Activated CD8-positive, alpha-beta T cell treated with anti-CD3 and anti-CD28 coated beads for 36 hours (primary cell): ENCODE measurements at places on chromosomes 1 and 21. TPM values are rescaled to one million over a fixed set of nuclear protein-coding genes. Genes with fewer than 3 reads are reported as not detected.

DNA sequence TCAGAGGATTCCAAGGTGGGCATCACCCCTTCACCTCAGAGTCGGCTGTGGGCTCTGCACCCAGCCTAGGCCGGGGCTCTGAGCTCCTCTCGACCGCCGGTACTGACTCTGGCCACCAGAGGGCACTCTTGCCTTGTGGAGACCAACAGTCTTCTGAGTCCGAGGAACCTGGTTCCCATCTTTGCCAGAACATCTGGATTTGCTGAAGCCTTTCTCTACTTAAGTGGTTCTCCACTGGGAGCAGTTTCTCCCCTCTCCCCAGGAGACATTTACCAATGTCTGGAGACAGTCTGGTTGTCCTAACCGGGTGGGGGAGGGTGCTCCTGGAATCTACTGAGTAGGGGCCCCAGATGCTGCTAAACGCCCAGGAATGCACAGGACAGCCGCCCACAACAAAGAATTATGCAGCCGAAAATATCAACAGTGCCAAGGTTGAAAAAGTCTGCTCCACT is 9.4 kb downstream of the ETV3L start:
- H3K27me3 ChIP-seq: peaks cover 5% of the 10 kb centered on the region
- no peaks in the 10 kb centered on the region for H3K36me3 ChIP-seq
- H3K27ac ChIP-seq: no peak overlapping the region
- peak; percentile 93 for DNase-seq
- H3K4me3 ChIP-seq: no peak overlapping the region

The HMGCS2 gene
- total RNA-seq: not detected

GRCh38 chr1:154427173-154428139 is 22.3 kb downstream of the IL6R start:
- no peak for DNase-seq
- H3K36me3 ChIP-seq: peaks cover 3% of the 10 kb centered on the region
- H3K27ac ChIP-seq: no peak overlapping the region
- H3K4me3 ChIP-seq: no peak overlapping the region

DNA sequence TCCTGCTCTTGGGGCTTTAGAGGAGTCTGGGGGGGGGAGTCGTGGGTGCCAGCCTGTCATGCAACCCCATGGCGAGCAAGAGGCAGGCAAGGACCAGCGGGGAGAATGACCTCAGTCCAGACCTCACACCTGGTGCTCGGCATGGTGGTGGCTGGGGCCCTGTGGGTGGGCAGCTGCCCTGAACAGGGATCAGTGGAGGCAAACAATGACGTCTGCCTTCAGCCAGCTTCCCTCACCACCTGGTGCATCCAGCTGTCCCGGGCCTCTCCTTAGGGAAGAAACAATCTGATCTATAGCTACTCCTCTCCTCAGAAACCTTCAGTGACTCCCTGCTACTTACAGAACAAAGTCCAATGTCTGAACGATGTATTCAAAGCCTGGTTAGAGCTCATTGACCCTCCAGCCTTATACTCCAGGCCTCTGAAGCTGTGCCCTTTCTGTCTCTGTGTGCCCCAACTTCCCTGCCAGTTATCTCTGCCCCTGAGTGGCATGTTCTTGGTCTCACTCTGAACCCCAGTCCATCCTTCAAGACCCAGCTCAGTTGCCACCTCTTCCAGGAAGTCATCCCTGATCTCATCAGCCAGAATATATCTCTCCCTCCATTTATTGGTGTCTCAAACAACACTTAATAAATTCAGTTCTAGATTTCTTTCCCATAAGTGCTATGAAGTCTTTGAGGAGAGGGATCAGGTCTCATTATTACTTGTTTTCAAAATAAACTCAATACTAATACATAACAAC is 6.6 kb downstream of the PADI2 start:
- no peak overlapping the region for H3K27ac ChIP-seq
- peaks cover 19% of the 10 kb centered on the region for H3K27me3 ChIP-seq
- no peaks in the 10 kb centered on the region for H3K4me1 ChIP-seq
- DNase-seq: no peak
- H3K4me3 ChIP-seq: no peak overlapping the region
- H3K36me3 ChIP-seq: no peaks in the 10 kb centered on the region

The LPAR3 gene
- 0.81 TPM for total RNA-seq

The C1orf115 gene
- 0.07 TPM for total RNA-seq

DNA sequence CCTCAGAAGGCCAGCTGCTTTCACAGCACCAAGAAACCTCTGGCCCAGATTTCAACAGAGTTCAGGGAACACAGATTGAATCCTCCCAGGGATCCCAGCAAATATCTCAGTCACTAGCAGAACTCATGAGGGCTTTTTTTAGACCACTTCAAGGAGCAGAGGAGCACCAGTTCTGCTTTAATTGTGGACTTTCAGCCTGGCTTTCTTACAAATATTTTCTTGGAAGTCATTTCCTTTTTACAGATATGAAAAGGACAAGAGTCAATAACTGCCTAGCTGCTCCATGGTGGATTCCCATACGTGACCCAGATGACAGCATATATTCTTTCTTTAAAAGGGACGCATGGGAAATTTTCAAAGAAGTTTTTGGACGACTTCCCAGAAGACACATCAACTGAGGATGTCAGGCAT is 6.4 kb upstream of the LRRC8B start:
- no peaks in the 10 kb centered on the region for H3K27me3 ChIP-seq
- no peak overlapping the region for H3K4me3 ChIP-seq
- no peak overlapping the region for H3K27ac ChIP-seq
- H3K4me1 ChIP-seq: peaks cover 24% of the 10 kb centered on the region

DNA sequence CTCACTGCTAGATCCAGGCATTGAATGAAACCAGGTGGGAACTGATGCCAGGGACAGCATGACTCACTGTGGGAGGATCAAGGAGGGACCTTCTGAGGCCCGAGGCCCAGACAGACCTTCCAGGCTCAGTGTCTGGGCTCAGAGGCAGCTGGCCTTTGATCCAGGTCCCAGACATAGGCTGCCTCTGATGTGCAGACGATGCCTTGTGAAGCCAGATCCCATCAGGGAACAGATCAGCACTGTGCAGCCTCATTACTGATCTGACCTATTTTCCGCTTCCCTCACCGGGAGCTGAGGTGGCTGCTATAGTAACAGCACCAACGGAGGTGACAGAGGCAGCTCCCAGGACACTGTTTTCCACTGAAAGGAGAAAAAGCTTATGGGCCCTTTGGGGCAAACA is 399.5 kb downstream of the MATN1 start:
- H3K4me1 ChIP-seq: no peaks in the 10 kb centered on the region
- H3K27me3 ChIP-seq: no peaks in the 10 kb centered on the region
- H3K36me3 ChIP-seq: no peaks in the 10 kb centered on the region
- no peak overlapping the region for H3K27ac ChIP-seq
- H3K4me3 ChIP-seq: no peak overlapping the region
- no peak for DNase-seq

GRCh38 chr1:6634371-6635052 is 9.8 kb downstream of the THAP3 start:
- no peaks in the 10 kb centered on the region for H3K4me1 ChIP-seq
- no peaks in the 10 kb centered on the region for H3K27me3 ChIP-seq
- H3K36me3 ChIP-seq: peaks cover 25% of the 10 kb centered on the region
- DNase-seq: peak; percentile 66
- H3K4me3 ChIP-seq: no peak overlapping the region

The MYBPH gene
- total RNA-seq: not detected

The PCBP3 gene
- total RNA-seq: 1.9 TPM

DNA sequence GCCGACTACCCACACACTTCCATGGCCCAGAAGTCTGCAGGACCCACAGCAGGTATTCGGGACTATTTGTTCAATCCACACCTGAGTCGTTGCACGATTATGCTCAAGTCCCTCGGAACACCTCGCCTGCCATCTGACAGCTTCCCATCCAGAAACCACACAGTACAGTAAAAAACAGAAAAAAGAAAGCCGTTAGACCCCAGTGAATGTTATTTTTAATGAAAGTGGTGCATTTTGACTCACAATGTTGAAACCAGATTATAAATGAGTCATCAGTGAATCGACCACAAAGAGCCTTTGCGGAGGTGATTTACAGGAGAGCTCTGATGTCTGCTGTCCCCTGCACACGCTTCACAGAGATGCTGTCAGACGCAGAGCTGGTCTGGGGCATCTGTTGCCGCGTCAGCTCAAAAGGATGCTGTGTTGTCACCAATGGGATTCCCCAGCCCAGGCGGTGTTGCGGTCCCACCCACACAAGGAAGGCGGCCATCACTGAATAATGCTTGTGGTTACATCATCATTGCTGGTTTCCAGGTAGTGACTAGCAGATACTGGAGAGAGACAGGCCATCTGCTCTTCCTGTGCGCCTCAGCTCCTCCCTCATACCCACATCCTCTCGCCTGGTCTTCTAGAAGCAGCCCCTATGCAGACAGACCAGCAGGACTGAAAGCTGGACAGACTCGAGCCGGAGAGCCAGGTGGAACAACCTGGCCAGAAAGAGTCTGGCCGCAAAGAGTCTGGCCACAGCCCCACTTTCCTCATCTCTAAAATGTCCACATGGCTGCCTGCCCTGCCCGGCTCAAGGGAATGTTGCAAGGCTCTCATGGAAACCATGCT is 116.8 kb downstream of the TOMM20 start:
- peak overlapping the region; percentile 51 for H3K4me3 ChIP-seq
- peak; percentile 99 for DNase-seq
- no peaks in the 10 kb centered on the region for H3K27me3 ChIP-seq
- peaks cover 31% of the 10 kb centered on the region for H3K36me3 ChIP-seq

GRCh38 chr1:155777582-155777981 is 79.4 kb downstream of the GON4L start:
- H3K27me3 ChIP-seq: no peaks in the 10 kb centered on the region
- peak overlapping the region; percentile 56 for H3K27ac ChIP-seq
- no peak for DNase-seq
- peaks cover 10% of the 10 kb centered on the region for H3K4me1 ChIP-seq
- H3K4me3 ChIP-seq: no peak overlapping the region
- H3K36me3 ChIP-seq: peaks cover 36% of the 10 kb centered on the region

The GBP7 gene
- total RNA-seq: 0.20 TPM

The DDX59 gene
- total RNA-seq: 23.8 TPM

DNA sequence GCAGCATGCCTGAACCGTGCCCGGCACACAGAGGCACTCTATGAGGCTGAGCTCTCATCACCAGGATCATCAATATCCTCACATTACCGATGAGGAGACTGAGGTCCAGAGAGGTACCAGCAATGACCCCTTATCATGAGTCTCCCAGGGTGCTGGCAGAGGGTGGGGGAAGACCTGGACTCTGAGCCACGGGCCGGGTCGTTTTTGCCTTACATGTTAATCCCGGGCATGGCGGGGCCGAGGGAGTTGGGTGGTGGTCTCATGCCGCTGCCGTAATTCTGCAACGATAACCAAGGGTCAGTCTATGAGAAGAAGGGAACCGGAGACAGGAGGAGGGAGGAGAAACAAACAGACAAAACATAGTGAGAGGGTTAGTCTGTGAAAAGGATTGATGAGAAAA is 43.1 kb downstream of the MRPL37 start:
- no peak for DNase-seq
- no peak overlapping the region for H3K27ac ChIP-seq
- H3K4me3 ChIP-seq: no peak overlapping the region

The MAB21L3 gene
- total RNA-seq: not detected

GRCh38 chr1:113811156-113811887 is 954 bp downstream of the RSBN1 start:
- peak; percentile 54 for DNase-seq
- H3K27ac ChIP-seq: peak overlapping the region; percentile 97
- H3K4me1 ChIP-seq: peaks cover 36% of the 10 kb centered on the region
- peak overlapping the region; percentile 96 for H3K4me3 ChIP-seq
- H3K36me3 ChIP-seq: peaks cover 15% of the 10 kb centered on the region
- no peaks in the 10 kb centered on the region for H3K27me3 ChIP-seq

- H3K36me3 ChIP-seq: no peaks in the 10 kb centered on the region
- no peak for DNase-seq
- H3K27ac ChIP-seq: no peak overlapping the region
- no peaks in the 10 kb centered on the region for H3K27me3 ChIP-seq
- no peak overlapping the region for H3K4me3 ChIP-seq
- no peaks in the 10 kb centered on the region for H3K4me1 ChIP-seq
These were observed 25.0 kb downstream of the WNT9A start for GRCh38 chr1:227922501-227923352.

- H3K4me3 ChIP-seq: no peak overlapping the region
- H3K4me1 ChIP-seq: no peaks in the 10 kb centered on the region
- H3K27me3 ChIP-seq: peaks cover 4% of the 10 kb centered on the region
- H3K27ac ChIP-seq: no peak overlapping the region
- no peak for DNase-seq
These were observed 14.1 kb downstream of the CRP start for GRCh38 chr1:159700312-159700711.
